Endothelial cell (in vitro differentiated cells): ENCODE measurements at places on chromosomes 11 and 22. TPM values are rescaled to one million over a fixed set of nuclear protein-coding genes. Genes with fewer than 3 reads are reported as not detected.

GRCh38 chr11:44849424-44849823 lies 101.3 kb downstream of the TP53I11 start:
- peaks cover 31% of the 10 kb centered on the region for H3K27me3 ChIP-seq
- H3K4me3 ChIP-seq, result no peak overlapping the region
- DNase-seq, result no peak
- H3K36me3 ChIP-seq, result peaks cover 58% of the 10 kb centered on the region
- peaks cover 75% of the 10 kb centered on the region for H3K4me1 ChIP-seq

The OR5D16 gene
- total RNA-seq, result not detected

GRCh38 chr11:23875176-23875850 lies 621.5 kb upstream of the LUZP2 start:
- H3K27ac ChIP-seq, result no peak overlapping the region
- H3K36me3 ChIP-seq, result no peaks in the 10 kb centered on the region
- H3K4me3 ChIP-seq, result no peak overlapping the region

The TUBA8 gene
- total RNA-seq, result 0.46 TPM
